ENCODE measurements at places on chromosomes 3 and 15.

DNA sequence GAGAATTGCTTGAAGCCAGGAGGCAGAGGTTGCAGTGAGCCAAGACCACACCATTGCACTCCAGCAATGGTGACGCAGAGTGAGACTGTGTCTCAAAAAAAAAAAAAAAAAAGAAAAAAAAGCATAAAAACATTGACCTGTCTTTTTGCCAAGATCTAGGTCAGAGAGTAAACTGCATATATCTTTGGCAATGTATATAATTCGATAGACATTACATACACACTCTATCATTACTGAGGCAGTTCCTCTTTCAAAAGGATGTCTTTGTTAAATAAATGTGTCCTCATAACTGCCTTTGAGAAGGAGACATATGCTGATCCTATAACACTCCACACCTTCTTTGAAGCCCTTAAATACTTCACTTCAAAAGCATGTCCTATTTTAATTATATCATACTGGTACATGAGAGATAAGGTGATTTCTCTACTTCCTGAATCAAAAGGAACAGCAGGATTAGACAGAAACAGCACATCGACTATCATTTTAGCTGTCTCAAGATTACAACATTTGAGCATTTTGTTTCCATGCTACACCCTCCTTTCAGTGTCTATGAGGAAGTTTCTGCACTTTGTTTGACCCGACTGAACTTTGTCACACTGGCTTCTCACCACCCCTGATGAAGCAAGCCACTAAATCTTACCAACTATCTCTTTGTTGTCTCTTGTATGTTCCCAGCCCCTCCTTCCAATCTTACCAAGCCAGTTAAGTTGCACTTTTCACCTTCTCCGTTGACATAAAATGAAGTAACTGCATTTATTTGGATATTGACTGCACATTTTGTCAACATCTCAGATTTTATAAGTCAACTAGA is 335.8 kb downstream of the MECOM start:
- DNase-seq = no peak

DNA sequence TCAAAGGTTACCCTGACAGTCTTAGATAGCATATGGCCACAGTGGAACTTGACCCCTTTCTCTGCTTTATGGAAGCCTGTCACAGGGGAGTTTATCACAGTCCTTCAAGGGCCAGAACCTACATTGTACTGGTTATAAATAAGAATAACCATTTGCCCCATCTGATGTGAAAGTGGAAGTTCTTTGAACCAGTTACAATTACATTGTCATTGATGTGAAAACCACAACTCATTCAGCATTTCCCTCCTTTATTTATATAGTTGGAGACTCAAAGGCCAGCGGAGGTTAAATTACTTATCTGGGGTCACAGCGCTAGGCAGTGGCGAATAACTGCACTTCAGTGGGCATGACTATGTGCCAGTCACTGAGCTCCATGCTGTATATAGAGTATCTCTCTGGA is 60.5 kb upstream of the TBC1D5 start:
- no peak for DNase-seq

- DNase-seq = no peak
These were observed 124.1 kb downstream of the SERPINI1 start for GRCh38 chr3:167859610-167860009.

- DNase-seq = no peak
These were observed 1.5 kb downstream of the VWA5B2 start for GRCh38 chr3:184230603-184231528.

DNA sequence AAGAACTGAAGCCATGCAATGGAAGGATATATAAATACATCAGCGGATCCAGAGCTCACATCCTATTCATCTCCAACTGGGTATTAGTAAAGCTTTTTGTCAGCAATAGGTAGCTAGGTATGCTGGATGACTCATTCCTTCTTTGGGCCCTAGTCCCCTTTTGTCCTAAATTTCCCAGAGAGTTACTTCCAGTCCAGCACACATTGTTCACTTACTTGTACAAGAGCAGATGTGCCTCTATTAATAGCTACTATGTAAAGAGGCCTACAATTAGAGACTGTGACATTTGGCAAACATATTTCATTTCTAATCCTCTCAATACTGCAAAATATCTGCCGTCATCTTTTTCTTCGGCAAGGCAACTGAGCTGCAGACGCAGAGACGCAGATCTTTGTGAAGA is 1.7 kb upstream of the SLC4A7 start:
- DNase-seq = no peak

DNA sequence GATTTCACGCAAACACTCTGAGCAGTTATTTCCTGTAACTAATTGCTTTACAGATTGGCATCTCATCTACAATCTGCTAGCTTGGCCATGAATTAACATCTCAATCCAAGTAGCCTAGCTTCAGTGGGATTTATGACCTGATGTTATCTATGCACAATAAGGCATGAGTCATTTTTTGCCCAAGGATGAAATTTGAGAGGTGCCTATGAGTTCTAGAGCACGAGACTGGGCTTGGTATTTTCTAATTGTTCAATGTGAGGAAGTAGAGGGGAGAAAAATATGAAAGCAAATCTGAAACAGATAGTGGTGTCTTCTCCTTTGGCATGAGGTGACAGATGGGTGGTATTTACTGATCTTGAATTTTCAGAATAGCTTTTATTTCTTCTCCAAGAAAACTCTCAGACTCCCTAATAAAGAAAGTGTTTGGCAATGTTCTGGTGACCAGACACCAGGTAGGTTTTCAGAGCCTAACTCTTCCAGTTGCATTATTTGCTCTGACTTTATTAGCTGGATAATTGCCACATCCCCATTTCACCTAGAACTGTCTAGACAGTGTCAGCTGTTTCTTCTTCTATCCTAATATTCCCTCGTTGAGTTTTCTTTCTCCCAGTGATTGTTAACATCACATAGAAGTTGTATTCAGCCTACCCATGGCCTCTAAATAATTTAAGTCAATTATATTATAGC is 301.0 kb upstream of the UMPS start:
- peak; percentile 51 for DNase-seq

GRCh38 chr3:114809668-114810413 is 337.2 kb downstream of the ZBTB20 start:
- no peak for DNase-seq

DNA sequence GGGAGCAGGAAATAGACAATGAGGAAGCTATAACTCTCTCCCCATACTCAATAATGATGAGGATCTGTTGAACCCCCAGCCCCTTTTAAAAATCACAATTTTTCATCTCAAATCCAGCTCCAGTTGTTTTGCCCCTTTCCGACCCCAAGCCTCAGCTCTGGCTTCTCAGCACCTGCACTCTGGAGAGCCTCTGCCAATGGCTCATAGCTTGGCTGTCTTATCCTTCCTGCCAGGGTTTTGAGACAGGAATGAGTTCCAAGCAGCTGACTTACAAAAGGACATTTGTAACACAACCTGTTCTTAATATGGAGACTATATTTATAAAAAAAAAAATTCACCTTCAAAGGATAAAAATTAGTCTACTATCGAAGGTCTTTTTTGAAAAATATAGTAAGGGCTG is 105.9 kb upstream of the NEDD4 start:
- no peak for DNase-seq

- DNase-seq = no peak
These were observed 32.3 kb upstream of the ONECUT1 start for GRCh38 chr15:52822475-52822874.
